ENCODE measurements at places on chromosomes 11 and 22.

GRCh38 chr11:16945671-16946469, 68.3 kb downstream of the PLEKHA7 start:
- H3K4me3 ChIP-seq: no peak overlapping the region
- no peaks in the 10 kb centered on the region for H3K36me3 ChIP-seq
- peaks cover 4% of the 10 kb centered on the region for H3K27me3 ChIP-seq
- peak; percentile 62 for DNase-seq
- no peaks in the 10 kb centered on the region for H3K4me1 ChIP-seq

DNA sequence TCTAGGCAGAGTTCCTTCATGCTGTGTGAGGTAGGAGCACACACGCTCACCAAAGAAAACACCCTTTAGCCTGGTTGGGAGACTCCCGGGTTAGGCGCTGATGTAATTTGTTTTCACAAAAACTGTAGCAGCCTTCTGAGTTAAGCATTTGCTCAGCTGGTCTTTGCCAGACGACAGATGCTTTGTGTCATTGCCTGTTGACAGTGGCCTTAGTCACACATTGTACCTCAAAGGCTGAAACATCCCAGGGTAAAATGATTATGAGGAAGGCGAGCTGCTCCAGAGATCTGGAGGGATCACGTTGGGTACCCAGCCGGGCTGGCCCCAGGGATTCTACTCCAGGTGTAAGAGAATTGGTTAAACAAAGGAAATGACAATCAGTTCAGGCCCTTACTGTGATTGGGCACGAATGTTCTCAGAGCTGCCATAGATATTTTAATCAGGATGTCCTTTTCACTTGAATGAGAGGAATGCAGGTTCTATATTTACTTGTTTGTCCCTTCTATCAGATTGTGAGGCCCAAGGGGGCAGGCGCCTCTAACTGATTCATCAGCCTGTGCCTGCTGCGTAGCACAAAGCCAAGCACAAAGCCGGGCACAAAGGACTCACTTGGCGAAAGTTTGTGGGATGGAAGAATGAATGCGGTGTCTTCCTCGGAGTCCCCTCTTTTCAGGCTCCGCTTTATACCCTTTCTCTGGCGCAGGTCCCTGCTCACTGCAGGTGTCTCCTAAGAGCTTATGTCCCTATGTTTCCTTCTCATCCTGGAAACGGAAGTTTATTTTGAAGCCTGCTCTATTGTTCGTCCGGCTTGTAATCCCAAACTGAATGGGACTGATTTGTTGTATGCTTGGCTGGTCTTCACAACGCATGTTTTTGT, 47.1 kb downstream of the ADM start:
- H3K4me1 ChIP-seq: peaks cover 24% of the 10 kb centered on the region
- H3K4me3 ChIP-seq: no peak overlapping the region
- peak; percentile 71 for DNase-seq

GRCh38 chr22:25025491-25026400, 73.2 kb downstream of the KIAA1671 start:
- peak overlapping the region; percentile 2 for H3K27ac ChIP-seq
- H3K27me3 ChIP-seq: no peaks in the 10 kb centered on the region
- no peaks in the 10 kb centered on the region for H3K36me3 ChIP-seq
- H3K4me1 ChIP-seq: peaks cover 23% of the 10 kb centered on the region
- no peak for DNase-seq

- peaks cover 85% of the 10 kb centered on the region for H3K36me3 ChIP-seq
- H3K27me3 ChIP-seq: no peaks in the 10 kb centered on the region
- H3K4me3 ChIP-seq: no peak overlapping the region
- no peak overlapping the region for H3K27ac ChIP-seq
- no peak for DNase-seq
These were observed 19.4 kb downstream of the RCOR2 start for GRCh38 chr11:63897459-63898146.

- H3K36me3 ChIP-seq: no peaks in the 10 kb centered on the region
- no peak overlapping the region for H3K4me3 ChIP-seq
- DNase-seq: no peak
- no peaks in the 10 kb centered on the region for H3K27me3 ChIP-seq
- no peak overlapping the region for H3K27ac ChIP-seq
These were observed 216.4 kb upstream of the B3GAT1 start for GRCh38 chr11:134628426-134628825.

- no peak overlapping the region for H3K27ac ChIP-seq
- H3K27me3 ChIP-seq: peaks cover 32% of the 10 kb centered on the region
- no peak for DNase-seq
- H3K36me3 ChIP-seq: no peaks in the 10 kb centered on the region
- H3K4me1 ChIP-seq: peaks cover 43% of the 10 kb centered on the region
These were observed 1.1 kb downstream of the LRP4 start for GRCh38 chr11:46917109-46917761.

- H3K27me3 ChIP-seq: no peaks in the 10 kb centered on the region
- no peaks in the 10 kb centered on the region for H3K36me3 ChIP-seq
- peaks cover 20% of the 10 kb centered on the region for H3K4me1 ChIP-seq
- no peak overlapping the region for H3K27ac ChIP-seq
- H3K4me3 ChIP-seq: no peak overlapping the region
- no peak for DNase-seq
These were observed 42.5 kb downstream of the INSC start for GRCh38 chr11:15157181-15157580.

Measured in SJSA1 (cell line).